Melanocyte of skin (primary cell): ENCODE measurements at places on chromosomes 6 and 20. TPM values are rescaled to one million over a fixed set of nuclear protein-coding genes. Genes with fewer than 3 reads are reported as not detected.

The ZSCAN23 gene
- total RNA-seq: 1.7 and 7.3 TPM in 2 replicates

The RIMS1 gene
- total RNA-seq: not detected in 2 replicates

The MAN1A1 gene
- 0.77 and 1.00 TPM in 2 replicates for total RNA-seq

The SPTLC3 gene
- total RNA-seq: 0.69 and 4.0 TPM in 2 replicates

The NOTCH4 gene
- total RNA-seq: 2.8 and 3.6 TPM in 2 replicates

The HLA-G gene
- 1.7 and 9.7 TPM in 2 replicates for total RNA-seq

The COL19A1 gene
- 14.3 and 18.3 TPM in 2 replicates for total RNA-seq

The SLC9A8 gene
- 10.5 and 12.4 TPM in 2 replicates for total RNA-seq

The CSNK2A1 gene
- total RNA-seq: 87.1 and 98.1 TPM in 2 replicates

The ABHD16A gene
- total RNA-seq: 53.0 and 58.9 TPM in 2 replicates

The OR2H2 gene
- total RNA-seq: not detected in 2 replicates

The SPATS1 gene
- not detected in 2 replicates for total RNA-seq

The TOX2 gene
- under 0.01 TPM in 1 of 2 replicates, not detected in the other for total RNA-seq

The CRISP3 gene
- total RNA-seq: not detected in 2 replicates

The SAPCD1 gene
- 0.69 and 1.5 TPM in 2 replicates for total RNA-seq

The TP53TG5 gene
- not detected in 2 replicates for total RNA-seq

The HCRTR2 gene
- total RNA-seq: not detected in 2 replicates

The HSPA1L gene
- total RNA-seq: 0.36 and 0.69 TPM in 2 replicates

The FAM83B gene
- total RNA-seq: not detected in 2 replicates

The LY6G6C gene
- total RNA-seq: not detected in 2 replicates

The PKIB gene
- 20.7 and 23.1 TPM in 2 replicates for total RNA-seq

The PDYN gene
- not detected in 2 replicates for total RNA-seq

The RAMACL gene
- total RNA-seq: 2.0 TPM in 2 replicates

The MED23 gene
- 28.3 and 37.9 TPM in 2 replicates for total RNA-seq

The WASF1 gene
- total RNA-seq: 7.6 TPM in 2 replicates

The PRDM13 gene
- not detected in 2 replicates for total RNA-seq

The MAPK13 gene
- total RNA-seq: 0.34 and 0.36 TPM in 2 replicates

The ZC2HC1B gene
- not detected in 2 replicates for total RNA-seq

The HBS1L gene
- 79.6 and 114 TPM in 2 replicates for total RNA-seq

The CRISP2 gene
- not detected in 2 replicates for total RNA-seq

The SEMG1 gene
- not detected in 2 replicates for total RNA-seq

The RIN2 gene
- total RNA-seq: 1.7 and 4.0 TPM in 2 replicates

The RFX6 gene
- total RNA-seq: not detected in 2 replicates

The LPA gene
- not detected in 2 replicates for total RNA-seq

The LY6G6F gene
- not detected in 2 replicates for total RNA-seq

The TNFRSF6B gene
- 0.67 TPM in 1 of 2 replicates, not detected in the other for total RNA-seq

The CDSN gene
- under 0.01 TPM in 1 of 2 replicates, not detected in the other for total RNA-seq

The BPI gene
- not detected in 2 replicates for total RNA-seq
